ENCODE measurements at places on chromosomes 6 and 20.

DNA sequence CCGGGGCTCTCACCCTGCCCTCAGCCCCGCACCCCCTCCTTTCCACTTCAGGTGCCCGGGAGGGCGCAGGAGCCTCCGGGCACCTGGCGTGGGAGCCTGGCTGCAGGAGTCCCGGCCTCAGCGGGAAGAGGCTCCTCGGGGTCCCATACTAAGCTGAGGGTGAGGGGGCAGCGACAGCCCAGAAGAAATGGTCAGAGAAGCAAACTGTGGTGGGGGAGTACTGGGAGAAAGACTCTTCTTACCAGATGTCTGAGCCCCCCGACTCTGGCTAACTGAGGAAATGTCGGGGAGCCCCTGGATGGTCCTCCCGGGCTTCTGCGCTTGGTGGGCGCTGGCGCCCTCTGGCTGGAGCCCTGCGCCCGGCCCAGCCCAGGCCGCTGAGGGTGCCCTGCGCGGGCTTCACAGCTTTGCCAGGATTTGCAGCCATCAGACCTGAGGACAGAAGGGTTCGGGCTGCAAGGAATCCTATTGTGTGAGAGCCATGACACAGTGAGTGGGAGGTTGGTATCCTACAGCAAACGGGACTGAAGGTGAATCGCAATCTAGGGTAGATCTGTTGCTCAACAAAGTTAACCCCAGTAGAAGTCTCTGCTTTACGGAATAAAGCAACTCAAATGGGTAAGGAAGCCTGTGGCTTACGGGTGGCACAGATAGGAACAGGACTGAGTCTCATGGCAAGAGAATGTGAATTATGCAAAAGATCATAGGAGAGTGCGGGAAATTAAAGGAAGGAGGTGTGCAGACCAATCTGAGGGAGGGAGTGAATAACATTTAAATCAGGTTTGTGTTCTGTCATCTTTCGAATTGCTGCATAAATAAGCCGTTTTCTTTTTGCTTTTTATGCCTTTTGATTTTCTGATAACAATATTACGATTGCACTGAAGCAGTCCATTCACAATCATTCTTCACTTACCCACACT is 639 bp upstream of the RCAN2 start:
- peak; percentile 35 for DNase-seq

GRCh38 chr6:87799651-87800050 is 97.6 kb upstream of the AKIRIN2 start:
- DNase-seq: no peak

DNA sequence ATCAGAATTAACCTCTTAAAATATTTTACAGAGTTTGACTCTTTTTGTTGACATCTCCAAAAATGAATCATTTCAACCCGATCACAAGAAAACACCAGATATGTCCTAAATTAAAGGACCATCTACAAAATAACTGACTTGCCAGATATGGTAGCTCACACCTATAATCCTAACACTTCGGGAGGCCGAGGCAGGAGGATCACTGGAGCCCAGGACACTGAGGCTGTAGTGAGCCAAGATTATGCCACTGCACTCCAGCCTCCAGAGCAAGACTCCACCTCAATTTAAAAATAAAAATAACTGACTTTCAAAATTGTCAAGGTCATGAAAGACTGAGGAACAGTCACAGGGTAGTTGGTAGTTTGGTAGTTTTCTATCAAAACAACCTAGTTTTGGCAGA is 34.9 kb downstream of the DCDC2 start:
- no peak for DNase-seq

- no peak for DNase-seq
These were observed 44.8 kb upstream of the TGM2 start for GRCh38 chr20:38209736-38210405.

DNA sequence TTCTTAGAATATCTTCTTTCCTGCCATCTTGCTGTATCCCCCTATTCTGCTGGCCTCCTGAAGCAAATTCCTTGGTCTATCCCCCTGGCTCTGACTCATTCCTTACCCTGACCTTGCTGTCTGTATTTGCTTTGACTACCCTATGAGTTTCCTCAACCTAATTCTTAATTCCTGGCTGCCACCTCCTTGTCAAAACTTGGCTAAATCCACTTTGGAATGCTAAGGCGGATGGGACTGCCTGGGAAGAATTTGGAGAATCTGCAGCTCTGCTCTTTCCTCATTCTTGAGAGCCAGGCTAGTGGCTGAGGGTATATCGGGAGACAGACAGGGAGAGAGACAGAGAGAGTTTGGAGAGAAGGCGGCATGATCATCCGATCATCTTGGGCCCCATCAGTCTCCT is 24.4 kb downstream of the CAP2 start:
- DNase-seq: peak; percentile 27

- DNase-seq: no peak
These were observed 14.9 kb downstream of the IP6K3 start for GRCh38 chr6:33731751-33732282.

DNA sequence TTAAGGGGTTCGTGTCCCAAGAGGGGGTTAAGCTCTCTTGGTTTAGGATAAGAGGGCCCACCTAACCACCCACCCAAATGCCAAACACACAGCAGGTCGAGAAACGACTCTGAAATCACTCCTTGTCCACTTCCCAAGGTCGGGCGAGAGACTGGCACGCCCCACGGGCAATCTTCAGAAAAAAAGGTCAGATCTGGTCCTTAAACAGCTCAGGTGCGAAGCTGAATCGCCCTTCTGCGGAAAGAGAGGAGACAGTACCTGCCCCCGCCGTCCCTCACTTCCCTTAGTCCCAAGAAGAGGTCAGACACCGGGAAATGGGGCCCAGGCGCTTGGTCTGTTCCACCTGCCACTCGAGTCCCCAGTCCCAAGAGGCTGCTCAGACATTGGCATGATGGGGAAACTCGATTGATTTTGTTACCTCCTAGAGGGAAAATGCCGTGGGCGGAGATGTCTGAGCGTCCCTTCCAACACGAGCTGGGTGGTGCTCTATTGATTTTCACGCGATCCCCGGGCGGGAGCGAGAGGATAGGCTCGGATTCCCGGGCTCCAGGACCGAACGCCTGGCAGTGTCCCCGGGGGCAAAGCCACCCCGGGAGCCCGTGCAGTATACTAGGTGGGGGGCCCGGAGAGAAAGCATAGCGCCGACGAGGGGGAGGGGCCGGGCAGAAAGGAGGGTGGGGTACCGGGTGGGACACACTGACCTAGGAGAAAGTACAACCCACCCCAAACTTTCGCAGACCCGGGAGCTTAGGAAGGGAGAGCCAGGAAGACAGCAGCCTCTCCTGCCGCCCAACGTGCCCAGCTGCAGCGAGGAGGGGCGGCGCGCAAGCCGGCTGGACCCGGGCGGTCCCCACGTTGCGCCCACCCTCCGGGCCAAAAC is 1.1 kb upstream of the SAMD5 start:
- peak; percentile 42 for DNase-seq

DNA sequence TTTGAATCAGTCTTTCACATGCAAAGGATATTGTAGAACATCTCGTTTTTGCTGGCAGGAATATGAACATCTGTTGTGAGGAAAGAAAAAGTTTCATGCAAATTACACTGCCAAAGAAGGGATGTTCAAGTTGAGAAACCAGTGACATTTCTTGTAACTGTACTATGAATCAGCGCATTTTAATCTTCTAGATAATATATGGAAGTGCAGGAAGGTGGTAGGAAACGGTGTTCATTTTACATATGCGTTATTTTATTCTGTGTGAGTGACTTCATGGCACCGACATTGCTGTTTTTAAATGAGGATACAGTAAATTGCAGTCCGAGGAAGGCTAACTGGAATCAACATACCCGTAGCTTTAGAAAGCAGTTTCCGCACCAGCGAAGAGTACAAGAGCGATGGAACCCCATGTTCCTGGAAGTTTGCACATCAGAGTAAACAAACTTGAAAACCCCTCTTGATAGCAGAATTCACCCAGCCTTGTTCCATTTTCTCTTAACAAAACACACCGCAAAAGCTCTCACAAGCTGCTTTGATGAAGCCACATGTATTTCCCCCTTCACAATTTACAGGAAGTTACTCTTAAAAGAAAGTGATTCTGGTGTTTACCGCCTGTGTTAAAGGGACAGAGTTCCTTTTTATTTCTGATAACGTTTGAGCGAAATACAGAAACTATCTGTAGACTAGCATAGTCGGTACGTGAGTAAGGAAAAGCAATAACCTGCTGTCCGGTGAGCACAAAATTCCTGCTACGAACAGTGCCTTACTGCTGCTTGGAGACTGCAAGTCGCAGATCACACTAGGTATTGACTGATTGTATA is 11.5 kb downstream of the PRDM1 start:
- DNase-seq: no peak

DNA sequence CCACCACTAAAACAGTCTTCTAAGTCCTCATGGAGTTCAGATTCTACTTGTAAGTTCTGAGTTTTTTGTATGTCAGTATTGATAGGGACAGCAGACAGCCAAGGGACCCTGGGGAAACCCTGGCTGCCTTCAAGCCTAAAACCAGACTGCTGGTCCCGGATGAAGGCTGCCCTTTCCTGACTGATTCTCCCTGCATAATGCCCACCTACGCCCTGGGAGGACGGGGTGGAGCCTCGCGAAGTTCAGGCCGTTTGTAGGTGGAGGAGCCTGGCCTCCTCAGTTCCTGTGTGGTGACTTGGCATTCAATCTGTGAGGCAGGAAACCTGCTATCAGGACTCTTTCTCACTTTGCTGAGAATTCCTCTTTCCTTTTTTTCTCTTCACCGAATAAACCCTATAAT is 120.3 kb upstream of the LGSN start:
- no peak for DNase-seq

- no peak for DNase-seq
These were observed 46.7 kb downstream of the RNGTT start for GRCh38 chr6:88916615-88917208.

- DNase-seq: no peak
These were observed 698 bp downstream of the SFTA2 start for GRCh38 chr6:30931272-30931671.

DNA sequence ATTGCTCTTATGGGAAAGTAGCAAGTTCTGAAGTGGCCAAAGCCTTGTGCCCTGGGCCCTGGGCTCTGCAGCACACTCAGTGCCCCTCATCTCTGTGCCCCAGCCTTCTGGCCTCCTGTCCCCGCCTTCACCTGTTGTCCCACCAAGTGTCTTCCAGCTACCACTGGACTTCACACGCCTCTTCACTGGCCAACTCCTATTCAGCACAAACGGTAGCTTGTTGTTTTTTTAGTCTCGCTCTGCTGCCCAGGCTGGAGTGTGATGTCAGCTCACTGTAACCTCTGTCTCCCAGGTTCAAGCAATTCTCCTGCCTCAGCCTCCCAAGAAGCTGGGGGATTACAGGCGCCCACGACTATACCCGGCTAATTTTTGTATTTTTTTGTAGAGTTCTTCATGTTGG is 4.8 kb downstream of the CCHCR1 start:
- no peak for DNase-seq

DNA sequence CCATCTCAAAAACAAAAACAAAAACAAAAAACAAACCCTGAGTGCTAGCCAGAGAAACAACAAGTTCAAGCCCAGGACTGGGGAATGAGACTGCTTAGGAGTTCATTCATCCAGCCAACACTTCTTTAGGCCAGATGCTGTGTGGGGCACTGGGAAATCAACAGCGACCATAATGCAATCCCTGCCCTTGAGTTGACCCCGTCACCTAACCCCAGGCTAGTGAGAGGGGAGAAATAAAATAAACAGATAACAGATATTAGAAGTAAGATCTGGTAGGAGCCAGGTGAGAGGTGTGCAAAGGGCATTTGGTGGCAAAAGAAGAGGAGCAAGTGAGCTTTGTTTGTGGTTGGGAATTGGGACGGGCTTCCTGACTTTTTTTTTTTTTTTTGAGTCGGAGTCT is 4.9 kb upstream of the RPL10A start:
- DNase-seq: no peak

DNA sequence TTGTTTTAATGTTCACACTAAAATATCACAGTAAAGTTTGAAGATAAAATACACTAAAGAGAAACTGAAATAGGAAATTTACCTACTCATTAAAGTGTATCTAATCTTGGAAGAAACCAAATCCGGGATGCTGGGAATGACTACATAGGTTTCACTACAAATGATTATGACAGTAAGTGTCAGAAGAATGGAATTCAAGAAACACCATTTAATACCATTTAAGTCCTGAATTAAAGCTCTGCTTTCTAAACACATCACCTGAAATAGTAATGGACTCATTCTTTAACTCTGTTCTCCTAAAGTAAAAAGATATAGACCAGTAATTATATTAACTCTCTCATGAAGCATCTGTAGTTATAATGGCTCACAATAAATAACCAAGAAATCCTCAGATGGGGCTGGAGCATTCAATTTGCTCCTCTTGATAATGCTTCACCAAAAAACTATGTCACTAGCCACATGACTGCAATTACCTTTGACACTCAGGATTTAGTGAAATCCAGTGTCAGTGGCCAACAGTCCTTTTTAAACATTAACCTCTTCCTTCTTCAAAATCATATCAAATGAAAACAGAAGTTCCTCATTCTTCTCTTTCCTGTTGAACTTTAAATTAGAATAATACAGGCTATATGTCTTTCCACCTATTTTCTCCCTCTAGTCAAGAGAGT is 41.4 kb downstream of the MAP7 start:
- no peak for DNase-seq

DNA sequence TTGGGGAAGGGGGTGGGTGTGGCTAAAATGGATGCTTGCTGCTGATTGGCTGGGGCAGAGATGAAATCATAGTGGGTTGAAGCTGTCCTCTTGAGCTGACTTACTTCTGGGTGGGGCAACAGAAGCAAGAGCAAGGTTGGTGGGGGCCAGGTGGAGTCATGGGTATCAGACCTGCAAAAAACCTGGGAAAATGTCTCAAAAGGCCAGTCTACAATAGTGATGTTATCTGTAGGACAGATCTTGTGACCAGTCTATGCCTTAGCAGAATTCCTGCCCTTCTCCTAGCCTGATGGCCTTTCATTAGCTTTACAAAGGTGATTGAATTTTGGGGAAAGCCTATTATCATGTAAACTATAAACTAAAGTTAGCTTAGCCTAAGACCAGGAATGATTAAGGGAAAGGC is 945.7 kb downstream of the KIF16B start:
- DNase-seq: no peak
